Upper lobe of left lung (tissue), 6 donors: ENCODE measurements at places on chromosomes 6 and 20.

DNA sequence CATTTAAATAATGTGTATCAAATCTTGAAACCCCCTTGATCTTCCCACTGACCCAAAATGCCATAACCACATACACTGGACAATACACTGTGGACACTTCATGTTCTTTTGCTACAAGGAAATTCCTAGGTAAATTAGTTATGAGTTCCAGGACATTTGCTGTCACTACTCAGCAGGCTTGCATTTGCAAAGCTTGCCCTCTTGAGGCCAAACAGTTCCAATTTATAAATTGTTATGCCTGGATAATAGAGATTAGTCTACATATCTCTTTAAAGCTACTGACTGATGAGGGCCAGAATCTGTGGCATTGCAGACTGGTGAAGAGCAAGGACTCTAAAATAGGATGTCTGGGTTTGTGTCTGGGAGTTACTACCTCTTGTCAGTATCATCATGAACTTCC lies 17.4 kb upstream of the RAB32 start:
- H3K36me3 ChIP-seq = no peaks in the 10 kb centered on the region
- H3K27me3 ChIP-seq = no peaks in the 10 kb centered on the region
- no peak overlapping the region for H3K27ac ChIP-seq
- H3K4me1 ChIP-seq = no peaks in the 10 kb centered on the region

DNA sequence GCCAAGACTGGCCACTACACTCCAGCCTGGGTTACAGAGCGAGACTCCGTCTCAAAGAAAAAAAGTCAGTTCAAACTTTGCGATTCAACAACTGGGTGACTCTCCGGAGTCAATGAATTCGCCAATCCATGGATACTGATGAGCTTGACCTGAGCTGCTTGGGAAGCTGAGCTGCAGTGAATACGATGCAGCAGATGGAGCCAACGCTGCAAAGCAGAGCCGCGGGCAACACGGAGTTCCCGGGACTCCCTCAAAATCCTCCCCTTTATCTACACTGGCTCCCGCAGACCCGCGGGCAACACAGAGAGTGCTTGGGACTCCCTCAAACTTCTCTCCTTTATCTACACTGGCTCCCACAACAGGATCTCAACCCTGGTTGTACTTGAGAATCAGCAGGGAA lies 62.6 kb upstream of the SALL4 start:
- H3K36me3 ChIP-seq = no peaks in the 10 kb centered on the region
- DNase-seq = no peak
- H3K27ac ChIP-seq = no peak overlapping the region
- no peak overlapping the region for H3K4me3 ChIP-seq

- no peaks in the 10 kb centered on the region for H3K36me3 ChIP-seq
- H3K4me1 ChIP-seq = no peaks in the 10 kb centered on the region
- no peak for DNase-seq
- H3K27ac ChIP-seq = no peak overlapping the region
- H3K27me3 ChIP-seq = no peaks in the 10 kb centered on the region
Measured at GRCh38 chr20:43821795-43822194, 92.9 kb upstream of the TOX2 start.

DNA sequence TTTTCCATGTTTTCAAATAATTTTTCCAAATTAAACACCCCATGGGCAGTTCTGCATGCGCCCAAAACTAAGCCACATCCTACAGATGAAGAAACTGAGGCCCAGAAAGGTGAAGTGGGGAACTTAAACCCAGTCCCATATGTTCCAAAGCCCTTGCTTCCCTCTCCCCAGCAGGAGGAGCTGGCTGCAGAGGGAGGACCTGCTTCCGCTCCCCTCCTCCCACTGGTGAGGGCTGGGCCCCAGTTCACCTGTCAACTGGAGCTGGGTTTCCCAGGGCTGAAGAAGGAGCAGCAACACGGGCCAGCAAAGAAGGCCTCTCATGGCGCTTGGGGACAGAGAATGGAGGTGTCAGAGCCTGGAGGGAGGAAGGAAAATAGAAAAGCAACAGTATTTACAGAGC lies 1.4 kb upstream of the RBPJL start:
- peaks cover 6% of the 10 kb centered on the region for H3K27me3 ChIP-seq
- H3K4me1 ChIP-seq = peaks cover 3% of the 10 kb centered on the region
- H3K27ac ChIP-seq = no peak overlapping the region
- no peak for DNase-seq
- H3K4me3 ChIP-seq = no peak overlapping the region
- no peaks in the 10 kb centered on the region for H3K36me3 ChIP-seq

- H3K4me1 ChIP-seq = peaks cover 18% of the 10 kb centered on the region
- no peak for DNase-seq
- H3K27ac ChIP-seq = no peak overlapping the region
- H3K4me3 ChIP-seq = no peak overlapping the region
Measured at GRCh38 chr6:10518557-10519407, 2.4 kb upstream of the GCNT2 start.

- H3K4me3 ChIP-seq = no peak overlapping the region
- no peaks in the 10 kb centered on the region for H3K4me1 ChIP-seq
- no peaks in the 10 kb centered on the region for H3K27me3 ChIP-seq
- no peak overlapping the region for H3K27ac ChIP-seq
Measured at GRCh38 chr20:18066421-18067333, 9.0 kb upstream of the OVOL2 start.

DNA sequence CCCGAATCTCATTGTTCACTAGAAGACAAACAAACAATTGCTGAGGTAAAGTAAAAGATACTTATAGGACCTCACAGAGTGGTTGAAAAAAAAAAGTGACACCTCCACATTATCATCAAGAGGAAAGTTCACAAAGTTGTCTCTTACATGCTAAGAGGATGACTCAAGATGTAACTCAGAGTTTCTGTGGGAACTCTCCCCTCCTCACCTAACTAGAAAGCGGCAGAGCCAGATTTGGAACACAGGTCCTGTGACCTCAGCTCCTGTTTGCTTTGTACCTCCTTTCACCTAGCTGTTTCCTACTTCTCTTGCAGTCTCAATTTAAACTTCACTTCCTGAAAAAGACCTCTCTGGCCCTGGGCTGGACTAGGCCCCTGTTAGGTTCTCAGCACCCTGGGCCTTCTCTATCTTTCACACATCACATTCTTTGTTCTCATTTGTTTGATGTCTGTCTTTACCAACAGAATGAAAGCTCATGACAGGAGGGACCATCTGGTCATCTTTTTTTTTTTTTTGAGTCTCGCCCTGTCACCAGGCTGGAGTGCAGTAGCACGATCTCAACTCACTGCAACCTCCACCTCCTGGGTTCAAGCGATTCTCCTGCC lies 60.8 kb downstream of the CD24 start:
- H3K27ac ChIP-seq = no peak overlapping the region
- no peaks in the 10 kb centered on the region for H3K36me3 ChIP-seq
- H3K27me3 ChIP-seq = no peaks in the 10 kb centered on the region

- H3K27ac ChIP-seq = no peak overlapping the region
- H3K4me3 ChIP-seq = no peak overlapping the region
- H3K36me3 ChIP-seq = no peaks in the 10 kb centered on the region
- no peaks in the 10 kb centered on the region for H3K27me3 ChIP-seq
Measured at GRCh38 chr6:45845567-45845966, 170.1 kb downstream of the CLIC5 start.

DNA sequence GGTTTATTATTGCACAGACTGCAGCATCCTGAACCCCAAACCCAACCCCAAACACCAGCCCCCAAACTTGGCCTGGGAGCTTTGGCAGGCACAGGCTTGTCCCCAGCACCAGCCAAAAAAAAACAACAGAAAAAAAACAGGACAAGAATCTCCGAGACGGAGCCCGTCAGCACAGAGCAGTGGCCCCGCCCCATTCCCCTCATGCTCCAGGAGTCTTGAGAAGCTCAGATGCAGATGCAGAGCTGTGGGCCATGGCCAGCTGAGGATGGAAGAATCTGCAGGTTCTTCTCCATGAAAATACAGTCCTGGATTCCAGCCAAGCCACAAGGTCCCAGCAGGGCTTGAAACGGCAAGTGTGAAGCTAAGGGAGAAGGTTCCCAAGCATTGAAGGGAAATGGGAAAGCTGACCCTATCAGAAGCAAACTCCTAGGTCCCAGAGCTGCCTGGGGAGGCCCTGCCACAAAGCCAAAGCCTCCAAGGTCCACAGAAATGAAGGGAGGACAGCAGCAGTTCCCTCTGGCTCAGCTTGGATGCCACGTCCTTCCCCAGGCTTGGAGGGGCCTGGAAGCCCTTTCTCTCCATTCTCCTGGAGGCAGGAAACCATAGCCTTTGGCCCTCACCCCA lies 75.2 kb downstream of the JPH2 start:
- no peaks in the 10 kb centered on the region for H3K36me3 ChIP-seq
- no peak for DNase-seq
- H3K4me1 ChIP-seq = no peaks in the 10 kb centered on the region
- no peak overlapping the region for H3K27ac ChIP-seq

GRCh38 chr6:11702500-11703130 lies 76.0 kb downstream of the ADTRP start:
- H3K36me3 ChIP-seq = no peaks in the 10 kb centered on the region
- no peaks in the 10 kb centered on the region for H3K4me1 ChIP-seq
- no peak for DNase-seq
- H3K27ac ChIP-seq = no peak overlapping the region
- no peak overlapping the region for H3K4me3 ChIP-seq
- H3K27me3 ChIP-seq = no peaks in the 10 kb centered on the region

GRCh38 chr6:121932076-121932991 lies 467.1 kb upstream of the HSF2 start:
- H3K4me1 ChIP-seq = no peaks in the 10 kb centered on the region
- H3K27ac ChIP-seq = no peak overlapping the region
- no peaks in the 10 kb centered on the region for H3K36me3 ChIP-seq
- no peak overlapping the region for H3K4me3 ChIP-seq
- H3K27me3 ChIP-seq = no peaks in the 10 kb centered on the region

GRCh38 chr6:139546106-139546472 lies 171.6 kb upstream of the CITED2 start:
- H3K36me3 ChIP-seq = no peaks in the 10 kb centered on the region
- H3K4me3 ChIP-seq = no peak overlapping the region
- no peaks in the 10 kb centered on the region for H3K27me3 ChIP-seq
- peaks cover 16% of the 10 kb centered on the region for H3K4me1 ChIP-seq
